ENCODE measurements at places on chromosomes 16 and 17.

GRCh38 chr16:17723531-17724134 is 252.9 kb upstream of the XYLT1 start:
- DNase-seq = no peak

- DNase-seq = no peak
These were observed 32.5 kb upstream of the ENDOV start for GRCh38 chr17:80382446-80382845.

DNA sequence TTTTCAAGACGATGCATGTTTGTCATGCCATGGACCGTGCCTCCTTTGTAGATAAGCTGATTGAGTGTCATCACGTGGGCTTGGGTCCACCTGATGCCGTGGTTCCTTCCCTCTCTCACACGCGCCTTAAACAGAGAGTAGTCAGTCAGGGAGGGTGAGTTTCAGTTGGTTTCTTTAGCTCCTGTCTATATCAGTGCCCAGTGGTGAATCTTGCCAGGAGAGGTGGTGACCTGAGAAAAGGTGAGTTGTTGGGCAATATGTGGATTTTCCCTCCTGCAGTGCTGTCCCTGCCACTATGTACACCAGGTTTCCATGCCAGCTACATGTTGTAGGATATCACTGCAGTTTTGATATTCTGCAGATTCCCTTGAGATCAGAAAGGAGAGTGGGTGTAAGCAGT is 129.7 kb downstream of the LAT start:
- no peak for DNase-seq

- no peak for DNase-seq
These were observed 32.9 kb downstream of the WDR45B start for GRCh38 chr17:82615084-82616020.

DNA sequence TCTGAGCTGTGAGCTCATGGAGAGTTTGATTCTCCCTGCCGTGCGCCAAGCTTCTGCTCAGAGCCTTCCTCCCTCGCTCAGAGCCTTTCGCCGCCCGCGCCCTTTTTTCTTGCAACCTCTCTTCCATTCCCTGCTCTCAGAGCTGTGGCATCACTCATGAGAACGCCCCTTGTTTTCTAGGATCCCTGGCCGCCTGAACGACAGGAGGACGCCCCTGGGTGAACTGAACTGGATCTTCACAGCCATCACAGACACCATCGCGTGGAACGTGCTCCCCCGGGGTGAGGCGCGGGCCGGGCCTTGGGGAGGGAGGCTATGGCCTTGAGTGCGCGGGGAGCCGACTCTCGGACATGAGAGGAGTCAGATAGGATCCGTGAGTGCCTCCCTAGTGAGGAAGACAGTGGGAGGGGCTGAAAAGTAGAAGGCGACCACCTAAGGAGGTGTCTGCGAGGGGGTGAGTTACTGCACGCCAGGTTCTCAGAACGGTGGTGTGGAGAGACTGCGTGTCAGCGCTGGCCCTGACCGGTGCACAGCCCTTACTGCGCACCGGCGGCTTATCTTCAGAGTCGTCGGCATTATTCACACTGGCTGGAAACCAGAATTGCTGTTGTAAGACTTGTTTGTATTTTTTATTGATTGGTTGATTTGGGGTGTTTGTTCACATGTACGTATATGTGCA is 169.5 kb upstream of the CHMP6 start:
- DNase-seq = no peak

DNA sequence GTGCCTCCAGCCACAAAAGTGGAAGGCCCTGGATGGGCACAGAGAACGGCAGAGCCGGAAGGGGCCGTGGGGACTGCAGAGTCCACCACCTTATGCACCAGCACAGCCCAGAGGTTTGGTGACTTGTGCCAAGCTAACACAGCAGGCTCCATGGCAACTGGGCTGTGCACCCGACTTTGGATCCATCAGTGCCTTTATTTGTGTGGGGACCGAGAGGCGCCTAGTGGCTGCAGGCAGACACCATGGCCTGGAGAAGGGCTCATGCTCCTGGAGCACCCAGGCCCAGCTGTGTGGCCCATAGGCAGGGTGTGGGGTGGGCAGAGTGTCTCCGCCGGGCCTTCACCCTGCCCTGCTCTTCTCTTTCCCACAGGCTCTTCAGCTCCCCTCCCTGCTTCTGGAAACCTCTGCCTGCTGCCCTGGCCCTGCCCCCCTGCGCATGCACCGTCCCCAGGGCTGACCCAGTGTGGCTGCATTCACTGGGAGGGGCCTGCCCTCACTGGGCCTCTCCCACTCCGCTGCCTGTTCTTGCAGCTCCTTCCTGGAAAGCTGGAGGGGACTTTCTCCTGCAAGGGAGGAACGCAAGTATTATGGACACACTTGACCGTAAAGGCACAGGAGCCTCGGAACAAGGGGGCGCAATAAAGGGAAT is 10.1 kb downstream of the C16orf90 start:
- no peak for DNase-seq

DNA sequence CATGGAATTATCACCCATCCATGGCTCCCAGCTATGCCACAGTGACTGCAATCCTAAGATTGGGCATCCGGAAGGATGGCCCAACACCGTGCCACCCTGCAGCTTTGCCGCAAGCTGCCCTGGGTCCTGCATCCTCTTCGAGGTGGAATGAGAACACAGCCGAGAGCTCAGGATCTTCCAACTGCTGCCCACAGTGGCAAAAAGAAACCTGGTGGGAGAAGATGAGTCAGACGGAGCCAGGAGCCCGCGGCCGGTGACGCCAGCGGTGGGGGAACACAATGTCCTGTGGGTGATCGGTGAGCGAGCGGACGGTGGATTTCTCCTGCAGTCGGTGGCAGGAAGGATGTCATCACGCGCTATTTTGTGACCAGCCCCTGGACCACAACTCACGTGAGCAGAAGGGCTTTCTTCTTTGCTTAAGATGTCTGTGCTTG is 20.1 kb downstream of the CD7 start:
- DNase-seq = peak; percentile 54

Measured in activated naive CD8-positive, alpha-beta T cell treated with anti-CD3 and anti-CD28 coated beads, Interleukin-2, amount 50 U/mL, for 16 hours (primary cell).